ENCODE measurements at places on chromosomes 2 and 18.

DNA sequence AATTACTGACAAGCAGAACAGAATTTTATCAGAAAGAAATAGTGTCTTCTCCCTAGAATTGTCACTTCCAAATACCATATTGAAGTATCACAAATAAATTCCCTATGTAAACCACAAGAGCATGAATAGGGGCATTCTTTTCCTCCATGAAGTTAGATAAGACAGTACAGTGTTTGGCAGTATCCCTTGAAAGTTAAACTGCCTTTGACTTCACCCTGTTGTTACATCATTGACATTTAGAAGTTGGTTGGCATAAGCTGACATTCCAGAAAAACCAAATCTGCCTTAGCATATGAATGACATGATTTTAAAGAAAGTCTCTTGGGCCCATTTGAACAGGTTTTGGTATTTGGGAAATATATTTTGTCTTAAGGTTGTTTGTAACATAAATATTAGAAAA, 50.2 kb upstream of the OSR1 start:
- DNase-seq: no peak

DNA sequence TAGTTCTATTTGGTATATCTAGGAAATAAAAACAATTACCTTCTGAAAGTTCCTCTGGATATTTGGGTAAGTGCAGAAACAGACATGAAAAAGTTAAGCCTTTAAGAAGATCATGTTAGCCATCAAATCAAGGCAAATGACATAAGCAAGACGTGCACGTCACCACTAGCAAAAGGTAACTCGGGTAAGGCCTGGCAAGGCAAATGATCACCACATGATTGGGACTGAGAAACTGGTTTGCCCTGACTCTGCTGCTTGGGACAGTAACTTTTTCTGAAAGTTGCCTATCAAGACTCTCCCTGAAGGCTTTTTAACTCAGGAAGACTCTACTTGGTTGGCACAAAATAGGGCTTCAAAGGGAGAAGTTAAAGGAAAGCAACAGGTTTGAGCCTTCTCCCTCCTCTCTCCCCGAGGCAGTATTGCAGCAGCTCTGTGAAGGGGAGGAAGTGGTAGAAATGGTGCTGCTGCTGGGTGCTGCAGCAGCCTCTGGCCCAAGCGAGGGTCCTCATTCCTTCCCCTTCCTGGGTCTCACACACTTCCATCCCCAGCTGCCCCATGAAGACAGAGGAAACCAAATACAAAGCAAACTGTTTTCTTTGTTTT, 17.1 kb upstream of the TMEM237 start:
- no peak for DNase-seq

DNA sequence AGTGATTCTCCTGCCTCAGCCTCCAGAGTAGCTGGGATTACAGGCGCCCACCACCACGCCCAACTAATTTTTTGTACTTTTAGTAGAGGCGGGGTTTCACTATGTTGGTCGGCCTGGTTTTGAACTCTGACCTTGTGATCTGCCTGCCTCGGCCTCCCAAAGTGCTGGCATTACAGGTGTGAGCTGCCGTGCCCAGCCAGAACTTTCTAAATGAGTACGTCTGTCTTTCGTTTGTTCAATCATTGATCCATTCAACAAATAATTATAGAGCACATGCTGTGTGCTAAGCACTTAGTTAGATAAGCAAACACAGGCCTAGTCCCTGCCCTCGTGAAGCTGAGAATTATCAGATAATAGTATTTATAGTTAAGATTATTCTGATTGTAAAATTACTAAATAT, 56.5 kb downstream of the TTC39C start:
- DNase-seq: no peak

- DNase-seq: no peak
These were observed 76.2 kb downstream of the CHRNA1 start for GRCh38 chr2:174688079-174688478.
